ENCODE measurements at places on chromosomes 1 and 21.

- peak; percentile 48 for DNase-seq
Observed at GRCh38 chr1:209202830-209203532, 380.5 kb upstream of the CAMK1G start.

GRCh38 chr1:204363335-204364114 is 3.8 kb upstream of the PLEKHA6 start:
- DNase-seq, result peak; percentile 87

DNA sequence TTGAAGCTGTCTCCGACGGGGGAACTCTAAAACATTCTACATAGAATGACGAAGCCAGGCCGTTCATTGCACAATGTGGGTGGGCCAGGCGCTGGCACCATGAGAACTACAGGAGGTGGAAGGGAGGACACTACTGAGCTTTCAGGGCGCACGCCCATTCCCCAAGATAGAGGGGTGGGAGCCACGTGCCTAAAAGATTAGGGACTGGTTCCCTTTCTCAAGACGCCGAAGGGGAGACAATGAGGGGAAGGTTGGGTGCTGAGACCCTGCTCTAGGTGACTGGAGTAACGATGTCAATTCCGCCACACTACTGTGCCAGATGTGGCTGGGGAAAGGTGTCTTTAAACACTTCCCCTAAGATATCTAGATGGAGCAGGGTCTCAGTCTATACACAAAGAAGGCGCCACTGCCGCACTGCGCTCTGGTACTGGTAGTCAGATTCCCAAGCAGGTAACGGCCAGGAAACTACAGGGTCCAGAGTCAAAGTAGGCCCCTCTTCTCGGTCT is 782 bp downstream of the CSDE1 start:
- peak; percentile 41 for DNase-seq

DNA sequence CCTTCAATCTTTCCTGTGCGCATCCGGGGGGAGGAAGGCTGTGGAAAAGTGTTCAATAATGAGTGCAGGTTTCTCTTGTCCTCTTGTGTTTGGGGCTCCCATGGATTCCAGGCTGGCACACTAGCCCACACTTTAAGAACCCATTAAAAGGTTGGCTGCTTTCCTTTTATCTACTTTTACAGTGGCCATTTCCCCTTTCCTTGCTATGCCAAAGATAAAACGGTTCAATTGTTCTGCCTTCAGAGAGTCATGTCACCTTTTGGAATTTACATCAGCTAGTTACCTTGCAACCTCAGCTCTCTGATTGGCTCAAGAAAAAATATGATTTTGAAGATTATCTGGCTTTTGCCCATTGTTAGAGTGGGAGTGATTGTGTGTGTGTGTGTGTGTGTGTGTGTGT is 182.3 kb downstream of the SDCCAG8 start:
- no peak for DNase-seq

DNA sequence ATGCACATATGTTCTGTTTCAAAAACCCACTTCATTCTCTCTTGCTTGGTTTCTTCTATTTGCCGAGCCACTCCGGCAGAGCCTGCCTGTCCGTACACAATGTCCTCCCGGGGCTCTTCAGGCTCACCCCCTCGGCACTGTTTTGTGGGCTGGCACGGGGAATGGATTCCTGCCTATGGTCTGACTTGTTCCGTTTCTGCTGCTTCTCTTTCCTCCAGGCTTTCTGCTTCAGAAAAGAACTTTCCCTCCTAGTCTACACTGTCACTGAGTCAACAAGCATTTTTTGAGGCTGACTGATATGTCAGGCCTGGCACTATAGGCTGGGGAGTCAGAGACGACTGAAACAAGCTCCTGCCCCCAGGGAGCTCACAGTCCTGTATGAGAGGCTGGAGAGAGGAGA is 28.4 kb upstream of the SARS1 start:
- no peak for DNase-seq

GRCh38 chr1:83516369-83516768 is 482.6 kb downstream of the TTLL7 start:
- no peak for DNase-seq

DNA sequence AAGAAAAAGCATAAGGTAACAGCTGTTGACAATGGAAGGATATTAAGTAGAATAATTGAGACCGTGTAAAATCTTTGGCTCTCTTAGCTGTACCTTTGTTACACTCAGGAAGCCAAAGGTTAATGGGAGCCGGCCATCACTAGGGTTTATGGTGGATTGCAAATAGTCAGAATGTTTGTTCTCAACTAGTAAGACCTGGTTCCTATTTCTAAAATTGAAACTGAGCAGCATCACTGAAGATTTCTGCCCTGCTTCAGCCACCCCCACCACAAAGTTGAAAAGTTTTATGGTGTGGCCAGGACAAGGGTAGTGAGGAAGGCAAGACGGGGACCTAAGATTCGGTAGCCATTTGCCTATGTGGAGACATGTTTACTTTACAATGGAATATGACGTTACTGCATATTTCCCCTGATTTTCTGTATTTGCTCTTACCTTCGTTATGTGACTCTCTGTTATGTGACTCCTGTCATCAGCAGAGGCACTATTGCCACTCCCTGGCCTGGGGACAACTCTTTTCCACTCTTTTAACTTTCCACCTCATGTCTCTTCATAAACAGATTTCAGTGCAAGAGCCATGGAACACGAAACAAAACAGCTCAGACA is 41.4 kb upstream of the KIF1B start:
- DNase-seq, result no peak

DNA sequence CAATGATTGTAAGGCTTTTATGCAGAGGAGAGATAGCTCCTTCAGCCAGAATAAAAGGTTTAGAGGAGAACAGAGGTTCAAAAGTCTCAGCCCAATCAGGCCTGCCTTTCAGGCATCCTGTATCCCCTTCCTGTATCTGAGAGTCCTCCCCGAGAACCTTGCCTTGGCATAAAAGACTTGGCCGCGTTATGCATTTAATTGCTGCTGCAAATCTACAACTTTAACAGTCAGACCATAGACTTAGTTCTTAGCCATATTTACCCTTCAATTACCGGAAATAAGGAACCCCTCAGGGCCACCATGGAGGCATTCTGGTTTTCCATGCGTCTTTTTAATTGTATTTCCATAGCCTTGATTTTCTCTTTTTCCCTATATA is 18.3 kb upstream of the HYI start:
- no peak for DNase-seq

Measured in Kasumi-1 (cell line).